ENCODE measurements at places on chromosomes 4 and X.

DNA sequence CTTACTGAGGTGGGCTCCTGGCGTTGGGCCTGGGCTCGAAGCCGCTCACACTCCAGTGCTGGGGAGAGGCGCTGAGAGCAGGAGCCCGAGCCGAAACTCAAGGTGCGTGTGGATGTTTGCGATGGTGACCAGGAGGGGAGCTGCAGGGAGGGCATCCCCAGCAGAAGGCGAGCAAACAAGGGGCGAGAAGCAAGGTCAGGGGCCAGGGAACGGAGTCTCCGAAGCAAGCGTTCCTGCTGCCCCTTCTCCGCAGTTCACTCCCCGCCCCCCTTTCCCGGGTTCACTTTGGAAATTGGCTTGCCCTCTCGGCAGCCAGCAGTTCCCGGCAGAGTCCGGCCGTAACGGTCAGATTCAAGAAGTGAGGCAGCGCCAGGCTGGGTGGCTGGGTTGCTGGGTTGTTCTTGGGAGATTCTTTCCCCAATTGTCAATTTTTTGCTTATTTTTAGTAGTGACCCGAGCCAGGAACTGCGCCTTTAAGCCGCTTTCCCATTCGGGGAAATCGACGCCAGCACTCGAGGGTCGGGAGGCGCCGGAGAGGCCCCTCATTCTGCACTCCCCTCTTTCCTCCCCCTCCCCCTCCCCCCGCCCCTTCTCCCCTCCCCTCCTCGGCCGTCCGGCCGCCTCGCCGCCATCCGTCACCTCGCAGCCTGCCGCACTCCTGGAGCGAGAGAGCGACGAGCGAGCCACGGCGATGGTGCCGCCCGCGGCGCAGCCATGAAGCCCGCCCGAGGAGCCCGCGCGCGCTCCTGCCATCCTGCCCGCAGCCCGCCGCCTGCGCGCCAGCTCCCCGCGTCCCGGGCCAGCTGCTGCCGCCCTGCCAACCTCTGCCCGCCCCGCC lies at the start of gene FRMPD3:
TSS of gene FRMPD3 (plus strand) at position 655 of the 838 bp plus-strand sequence. CDS start 76,937 bp downstream, outside the sequence.
- no peak for DNase-seq

- no peak for DNase-seq
These were observed 134.7 kb downstream of the KLF8 start for GRCh38 chrX:56366901-56367300.

DNA sequence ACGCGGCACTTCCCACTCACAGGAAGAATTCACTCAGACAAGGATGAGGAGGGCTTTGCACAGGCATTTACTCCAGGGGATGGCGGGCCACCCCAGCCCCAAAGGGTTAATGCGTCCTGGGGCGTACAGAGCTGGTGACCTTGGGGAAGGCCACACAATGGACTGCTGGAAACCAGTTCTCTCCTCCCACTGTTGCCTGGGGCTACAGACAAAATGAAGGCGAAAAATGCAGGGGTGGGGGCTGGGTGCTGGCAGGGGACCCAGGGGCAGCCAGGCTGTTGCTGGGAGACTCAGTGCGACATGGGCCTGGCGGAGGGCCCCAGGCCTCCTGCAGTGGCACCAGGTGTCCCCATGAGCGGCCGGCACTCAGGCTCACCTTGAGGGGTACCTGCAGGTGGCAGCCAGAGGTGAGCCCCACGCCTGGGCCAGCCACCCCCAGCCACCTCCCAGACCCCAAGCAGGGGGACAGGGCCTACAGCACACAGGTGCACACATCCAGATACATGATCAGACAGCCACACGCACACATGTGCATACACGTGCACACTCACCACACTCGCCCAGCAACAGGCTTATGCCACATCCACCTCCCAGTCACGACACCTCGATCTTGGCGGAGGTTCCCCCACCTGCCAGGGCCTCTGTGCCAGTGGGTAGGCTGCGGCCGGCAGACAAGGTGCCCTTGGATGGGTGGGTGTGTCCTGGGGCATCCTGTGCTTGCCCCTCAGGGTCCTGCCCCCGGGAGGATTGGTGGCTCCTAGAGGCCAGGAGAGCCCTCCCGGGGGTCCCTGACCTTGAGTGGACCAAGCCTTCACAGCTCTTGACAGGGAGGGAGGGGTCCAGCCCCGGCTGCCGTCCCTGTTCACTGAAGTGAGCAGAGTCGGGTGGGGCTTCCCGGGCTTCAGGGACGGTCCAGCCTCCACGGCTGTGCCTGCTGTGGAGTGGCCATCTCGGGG lies 13.1 kb downstream of the NAT8L start:
- DNase-seq = no peak

GRCh38 chr4:112085156-112086035 lies 59.9 kb upstream of the FAM241A start:
- DNase-seq = no peak

DNA sequence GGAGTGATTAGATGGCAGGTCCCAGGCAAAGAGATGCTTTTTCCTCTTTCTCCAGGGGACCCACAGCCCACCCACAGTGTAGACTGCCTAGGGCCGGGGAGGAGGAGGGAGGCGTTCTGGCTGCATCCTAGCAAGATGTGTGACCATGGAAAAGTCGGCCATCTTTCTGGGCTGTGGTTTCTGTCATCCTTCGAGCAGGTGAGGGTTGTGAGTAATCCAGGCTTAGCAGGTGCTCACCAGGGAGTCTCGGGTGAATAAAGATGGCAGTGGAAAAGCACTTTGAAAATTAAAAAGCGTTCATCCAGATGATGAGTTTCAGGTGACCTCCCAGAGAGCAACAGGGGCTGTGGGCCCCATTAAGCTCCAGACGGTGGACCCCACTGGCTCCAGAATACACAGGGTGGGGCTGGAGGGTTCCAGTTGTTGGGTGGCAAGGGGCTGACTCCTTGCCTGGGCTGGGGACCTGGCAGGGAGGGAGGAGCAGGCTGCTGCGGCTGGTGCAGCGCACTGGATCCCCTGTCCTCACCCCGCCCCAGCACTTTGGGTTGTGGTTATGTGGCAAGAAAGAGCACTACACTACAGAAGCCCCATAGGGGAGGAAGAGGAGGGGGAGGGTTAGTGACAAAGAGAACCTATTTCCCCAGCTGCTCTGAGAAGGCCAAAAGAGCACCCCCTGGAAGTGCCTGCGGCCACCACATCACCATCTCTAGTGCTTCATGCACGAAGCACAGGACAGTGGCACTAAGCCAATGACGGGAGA lies 23.7 kb downstream of the ELF4 start:
- DNase-seq = no peak

DNA sequence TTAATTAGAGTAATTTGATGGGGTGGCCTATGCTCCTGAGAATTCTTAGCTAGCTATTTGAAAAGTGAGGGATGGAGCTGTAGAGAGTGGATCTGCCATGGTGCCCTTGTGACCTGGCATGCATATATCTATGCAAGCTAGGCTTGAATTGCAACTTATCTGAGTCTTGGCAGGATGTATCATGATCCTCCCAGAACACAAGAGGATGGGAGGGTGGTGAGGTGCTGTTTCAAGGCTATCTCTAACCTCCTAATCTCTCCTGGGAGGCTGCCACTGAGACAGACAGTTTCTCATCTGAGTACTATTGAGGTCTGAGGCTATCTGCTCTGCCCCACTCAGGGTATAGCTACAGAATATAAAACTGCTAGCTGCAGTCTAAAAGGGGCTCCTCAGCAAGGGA lies 56.6 kb downstream of the BRCC3 start:
- no peak for DNase-seq
